Prostate gland (tissue), 2 donors: ENCODE measurements at places on chromosomes 7 and 10.

DNA sequence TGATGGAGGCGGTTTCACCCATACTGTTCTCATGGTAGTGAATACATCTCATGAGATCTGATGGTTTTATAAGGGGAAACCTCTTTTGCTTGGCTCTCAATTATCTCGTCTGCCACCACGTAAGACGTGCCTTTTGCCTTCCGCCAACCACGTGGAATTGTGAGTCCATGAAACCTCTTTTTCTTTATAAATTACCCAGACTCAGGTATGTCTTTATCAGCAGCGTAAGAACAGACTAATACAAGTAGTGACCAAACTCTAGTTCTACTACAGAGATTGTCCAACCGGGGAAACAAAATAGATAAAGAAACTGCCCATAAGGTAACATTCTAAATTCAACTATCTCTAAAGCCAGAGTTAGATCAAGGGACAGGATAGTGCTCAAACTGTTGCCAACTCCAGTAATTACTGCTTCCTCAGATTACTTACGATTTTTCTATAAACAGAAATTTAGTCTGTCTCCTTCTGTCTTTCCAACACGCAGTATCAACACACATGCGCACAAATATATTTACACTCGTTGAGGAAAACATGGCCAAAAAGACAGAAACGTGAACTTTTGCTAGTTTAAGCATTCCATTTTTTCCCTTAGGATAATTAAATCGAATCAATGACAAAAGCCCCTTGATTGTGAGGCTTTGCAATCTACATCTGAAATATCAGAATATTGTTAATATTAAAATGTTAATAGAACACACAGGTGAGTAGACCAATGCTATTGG is 36.9 kb downstream of the CREB3L2 start:
- no peak overlapping the region for H3K27ac ChIP-seq
- no peaks in the 10 kb centered on the region for H3K36me3 ChIP-seq
- peaks cover 6% of the 10 kb centered on the region for H3K4me1 ChIP-seq
- H3K4me3 ChIP-seq = no peak overlapping the region

GRCh38 chr7:29045258-29046086 is 87.3 kb upstream of the TRIL start:
- H3K4me1 ChIP-seq = no peaks in the 10 kb centered on the region
- H3K27ac ChIP-seq = no peak overlapping the region
- DNase-seq = no peak
- no peak overlapping the region for H3K4me3 ChIP-seq

GRCh38 chr10:56599201-56599600 is 238.1 kb upstream of the ZWINT start:
- DNase-seq = no peak
- H3K36me3 ChIP-seq = no peaks in the 10 kb centered on the region
- no peak overlapping the region for H3K27ac ChIP-seq

GRCh38 chr10:69217119-69217754 is 2.9 kb upstream of the HKDC1 start:
- H3K4me1 ChIP-seq = no peaks in the 10 kb centered on the region
- no peak overlapping the region for H3K27ac ChIP-seq
- H3K36me3 ChIP-seq = no peaks in the 10 kb centered on the region
- DNase-seq = no peak
- no peak overlapping the region for H3K4me3 ChIP-seq

DNA sequence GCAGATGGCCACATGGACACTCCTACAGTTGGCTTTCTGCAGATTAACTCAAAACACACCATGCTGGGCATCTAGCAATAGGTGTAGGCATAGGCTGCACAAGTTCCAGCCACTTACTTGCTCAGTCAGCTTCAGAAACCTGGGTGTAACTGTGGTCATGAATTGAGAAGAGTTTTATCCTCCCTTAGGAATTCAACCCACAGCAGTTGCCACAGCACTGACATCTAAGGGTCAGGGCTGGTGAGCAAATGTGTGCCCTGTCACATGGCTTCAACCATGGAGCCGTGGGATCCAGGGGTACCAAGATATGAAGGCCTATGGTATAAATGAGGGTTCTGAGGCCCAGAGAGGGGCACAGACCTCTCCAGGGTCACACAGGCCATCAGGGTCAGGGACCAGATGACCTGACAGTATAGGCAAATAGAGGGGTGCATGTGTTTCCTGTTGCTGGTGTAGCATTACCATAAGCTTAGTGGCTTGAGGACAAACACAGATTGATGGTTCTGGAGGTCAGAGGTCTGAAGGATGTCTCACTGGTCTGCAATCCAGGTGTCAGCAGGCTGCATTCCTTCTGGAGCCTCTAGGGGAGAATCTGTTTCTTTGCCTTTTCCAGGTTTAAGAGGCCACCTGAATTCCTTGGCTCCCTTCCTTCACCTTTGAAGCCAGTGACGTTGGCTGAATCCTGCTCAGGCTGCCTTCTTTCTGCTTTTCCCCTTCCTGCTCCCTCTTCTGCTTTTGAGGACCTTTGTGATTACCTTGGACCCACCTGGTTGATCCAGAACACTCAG is 24.1 kb downstream of the MINDY4 start:
- no peaks in the 10 kb centered on the region for H3K27me3 ChIP-seq
- no peaks in the 10 kb centered on the region for H3K36me3 ChIP-seq
- no peak overlapping the region for H3K27ac ChIP-seq
- H3K4me1 ChIP-seq = no peaks in the 10 kb centered on the region

DNA sequence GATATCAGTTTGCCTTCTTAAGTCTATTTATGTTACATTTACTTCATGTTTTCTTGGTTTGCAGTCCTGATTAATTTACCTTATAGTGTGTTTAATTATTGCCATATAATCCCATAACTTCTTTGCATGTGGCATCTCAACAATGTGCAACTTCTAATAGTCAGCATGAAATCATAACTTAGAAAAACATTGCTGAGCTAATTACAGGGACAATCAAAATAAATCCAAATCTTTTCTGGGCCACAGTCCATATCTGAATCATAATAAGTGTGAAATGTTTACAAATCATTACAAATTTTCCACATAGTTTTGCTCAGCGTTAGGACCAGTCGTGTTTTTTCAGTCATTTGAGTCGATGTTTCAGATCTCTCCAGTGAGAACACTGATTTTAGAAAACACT is 29.1 kb upstream of the CABCOCO1 start:
- no peaks in the 10 kb centered on the region for H3K36me3 ChIP-seq
- H3K27me3 ChIP-seq = no peaks in the 10 kb centered on the region
- H3K4me1 ChIP-seq = no peaks in the 10 kb centered on the region
- H3K4me3 ChIP-seq = no peak overlapping the region
- no peak for DNase-seq

DNA sequence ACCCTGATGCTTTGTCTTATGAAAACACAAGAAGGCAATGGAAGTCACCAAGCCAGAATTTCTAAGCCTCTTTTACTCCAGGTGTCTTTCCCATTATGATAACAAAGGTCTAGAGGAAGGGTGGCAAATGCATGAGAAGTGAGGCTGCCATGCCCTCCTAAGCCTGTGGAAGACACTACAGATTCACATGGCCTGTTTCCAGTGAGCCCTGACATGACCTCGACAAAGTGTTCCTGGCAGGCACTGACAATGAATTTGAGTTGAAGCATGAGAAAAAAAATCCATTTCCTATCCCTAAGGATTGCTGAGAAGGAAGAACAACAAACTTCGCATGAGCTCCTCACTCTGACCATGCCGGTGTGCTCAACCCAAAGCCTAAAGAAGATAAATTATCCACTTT is 268.0 kb downstream of the HTR7 start:
- no peaks in the 10 kb centered on the region for H3K27me3 ChIP-seq
- H3K4me3 ChIP-seq = no peak overlapping the region
- no peaks in the 10 kb centered on the region for H3K36me3 ChIP-seq
- H3K4me1 ChIP-seq = no peaks in the 10 kb centered on the region
- no peak overlapping the region for H3K27ac ChIP-seq
- no peak for DNase-seq

DNA sequence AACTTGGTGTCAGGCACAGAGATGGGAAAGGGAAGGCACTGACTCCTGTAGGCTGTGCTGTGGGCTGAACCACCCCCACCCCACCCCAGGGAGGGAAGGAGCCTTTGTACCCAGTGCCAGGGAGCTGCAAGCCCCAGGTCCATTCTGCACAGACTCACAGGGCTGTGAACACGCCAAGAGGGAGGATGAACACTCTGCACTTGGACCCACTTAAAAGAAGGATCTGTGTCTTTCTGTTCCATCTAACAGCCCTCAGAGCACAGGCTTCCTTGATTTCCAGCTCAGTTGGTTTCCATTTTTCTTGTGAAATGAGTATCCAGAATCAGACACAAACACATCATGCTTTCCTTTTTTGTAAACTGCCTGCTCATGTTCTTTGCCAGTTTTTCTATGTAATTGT is 84.9 kb downstream of the GRB10 start:
- peak overlapping the region; percentile 2 for H3K27ac ChIP-seq
- H3K36me3 ChIP-seq = no peaks in the 10 kb centered on the region
- H3K27me3 ChIP-seq = no peaks in the 10 kb centered on the region
- H3K4me3 ChIP-seq = no peak overlapping the region
- H3K4me1 ChIP-seq = no peaks in the 10 kb centered on the region
